ENCODE measurements at places on chromosomes 2 and 18.

DNA sequence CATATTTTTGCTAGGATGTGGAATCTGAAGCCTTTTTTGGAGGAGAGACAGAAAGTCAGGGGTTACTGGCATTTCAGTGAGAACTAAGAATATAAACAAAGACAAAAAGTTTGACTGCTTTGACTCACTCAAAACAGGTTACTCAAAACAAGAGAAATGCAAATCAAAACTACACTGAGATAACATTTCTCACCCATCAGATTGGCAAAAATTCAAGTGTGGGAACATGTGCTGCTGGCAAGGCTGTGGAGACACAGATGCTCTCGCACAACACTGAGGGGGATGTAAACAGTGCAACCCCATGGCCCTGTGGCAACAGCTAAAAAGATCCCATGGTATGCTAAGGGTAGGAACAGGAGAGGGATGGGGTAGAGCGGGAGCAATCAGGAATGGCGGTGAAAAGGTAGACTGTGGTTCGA lies 86.6 kb downstream of the DTNB start:
- peak; percentile 64 for DNase-seq

GRCh38 chr2:67540962-67541361 lies 143.8 kb downstream of the ETAA1 start:
- DNase-seq: no peak

- no peak for DNase-seq
These were observed 227.5 kb upstream of the SMAD2 start for GRCh38 chr18:48157956-48158355.

DNA sequence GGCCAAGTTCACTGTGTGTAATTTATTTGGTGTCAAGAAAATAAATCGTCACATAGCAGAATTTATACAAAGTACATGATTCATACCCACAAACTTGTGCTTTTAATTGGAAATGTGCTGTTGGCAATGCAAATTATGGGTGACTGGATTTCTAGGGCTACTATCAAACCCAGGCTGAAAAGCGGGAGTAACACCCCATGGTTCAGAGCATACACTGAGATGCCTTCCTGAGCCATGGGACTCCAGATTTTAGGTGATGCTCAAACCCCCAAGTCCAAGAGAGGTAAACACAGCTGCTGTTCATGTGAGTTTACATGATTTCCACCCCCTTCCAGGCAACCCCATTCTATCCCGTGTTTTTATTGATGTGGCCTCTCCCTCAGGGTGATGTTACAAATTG lies 565.9 kb upstream of the ID2 start:
- no peak for DNase-seq

DNA sequence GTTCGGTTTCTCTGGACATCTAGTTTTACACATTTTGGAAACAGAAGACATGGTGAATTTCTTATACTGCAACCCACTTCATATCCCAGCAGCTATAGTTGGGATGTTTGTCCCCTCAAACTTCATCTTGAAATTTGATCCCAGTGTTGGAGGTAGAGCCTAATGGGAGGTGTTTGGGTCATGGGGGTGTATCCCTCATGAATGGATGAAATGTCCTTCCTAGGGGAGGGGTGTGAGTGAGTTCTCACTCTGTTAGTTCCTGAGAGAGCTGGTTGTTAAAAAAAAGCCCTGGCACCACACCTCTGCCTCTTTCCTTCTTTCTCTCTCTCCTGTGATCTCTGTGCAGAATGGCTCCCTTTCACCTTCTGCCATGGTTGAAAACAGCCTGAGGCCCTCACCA lies 369.0 kb upstream of the KCNJ3 start:
- DNase-seq: no peak

DNA sequence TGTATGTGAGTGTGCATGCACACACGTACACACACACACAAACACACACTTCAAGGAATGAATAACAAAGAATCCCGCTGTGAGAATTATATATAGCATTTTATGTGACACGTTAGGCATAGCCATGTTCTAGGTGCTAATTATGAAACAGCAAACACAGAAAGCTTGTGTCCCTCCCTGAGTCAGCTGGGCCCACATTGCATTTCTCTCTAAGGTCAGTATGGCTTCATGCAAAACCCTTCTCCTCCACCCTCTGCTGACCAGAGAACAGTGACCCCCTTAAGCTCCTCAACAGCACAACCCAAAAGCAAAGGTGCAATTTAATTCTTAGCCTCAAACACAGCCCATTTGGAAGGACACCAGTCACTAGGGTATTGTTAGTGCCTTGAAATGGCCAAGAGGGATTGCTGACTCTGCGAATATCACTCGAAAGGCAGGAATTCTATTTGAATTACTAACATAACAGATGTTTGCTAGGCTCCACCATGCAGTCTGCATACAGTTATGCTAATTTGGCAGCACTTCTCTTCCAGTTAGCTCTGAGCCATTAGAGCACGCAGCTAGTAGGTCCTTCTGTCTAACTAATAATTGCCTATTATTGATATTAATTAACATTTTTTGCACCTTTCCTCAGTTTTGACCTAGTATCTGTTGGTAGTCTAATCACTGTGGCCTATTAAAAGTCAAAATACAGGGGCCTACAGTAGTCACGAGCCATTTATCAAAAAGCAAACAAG lies 149.0 kb downstream of the LNPK start:
- no peak for DNase-seq

DNA sequence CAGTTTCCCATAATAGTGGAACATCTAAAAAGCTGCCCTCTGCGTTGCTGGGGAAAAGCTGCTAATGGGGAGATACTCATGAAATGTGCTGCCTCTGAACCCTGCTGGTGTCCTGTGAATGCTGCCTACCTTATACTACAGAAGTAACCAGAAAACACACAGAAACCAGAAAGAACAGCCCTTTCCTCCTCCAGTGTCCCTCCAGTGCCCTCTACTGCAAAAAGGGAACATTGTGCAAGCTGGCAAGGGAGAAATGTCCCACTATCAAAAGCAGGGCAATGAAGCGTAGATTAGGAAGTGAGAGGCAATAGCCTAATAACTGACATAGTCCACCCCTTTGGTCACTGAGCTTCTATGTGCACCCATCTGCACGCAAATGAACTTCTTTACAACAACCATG lies 162.7 kb upstream of the ETAA1 start:
- no peak for DNase-seq

DNA sequence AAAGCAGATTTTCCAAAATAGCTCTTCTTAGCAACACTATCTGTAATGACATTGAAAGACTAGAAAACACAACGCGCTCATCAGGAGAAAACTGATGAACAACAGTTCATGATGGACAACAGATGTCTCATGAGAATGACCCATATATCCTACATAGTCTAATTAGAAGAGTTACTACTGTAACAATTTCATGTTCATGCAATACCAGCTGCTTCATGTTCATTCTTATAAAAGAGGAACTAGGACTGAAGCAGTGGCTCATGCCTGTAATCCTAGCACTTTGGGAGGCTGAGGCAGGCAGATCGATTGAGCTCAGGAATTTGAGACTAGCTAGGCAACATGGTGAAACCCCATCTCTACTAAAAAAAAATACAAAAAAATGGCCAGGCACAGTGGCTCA lies 22.7 kb downstream of the TRAPPC8 start:
- no peak for DNase-seq

GRCh38 chr2:198698230-198698629 lies 759.5 kb downstream of the SATB2 start:
- DNase-seq: no peak

GRCh38 chr18:75823471-75823870 lies 396.0 kb upstream of the SMIM21 start:
- no peak for DNase-seq

GRCh38 chr2:145822892-145823534 lies 1303.1 kb upstream of the ZEB2 start:
- no peak for DNase-seq

DNA sequence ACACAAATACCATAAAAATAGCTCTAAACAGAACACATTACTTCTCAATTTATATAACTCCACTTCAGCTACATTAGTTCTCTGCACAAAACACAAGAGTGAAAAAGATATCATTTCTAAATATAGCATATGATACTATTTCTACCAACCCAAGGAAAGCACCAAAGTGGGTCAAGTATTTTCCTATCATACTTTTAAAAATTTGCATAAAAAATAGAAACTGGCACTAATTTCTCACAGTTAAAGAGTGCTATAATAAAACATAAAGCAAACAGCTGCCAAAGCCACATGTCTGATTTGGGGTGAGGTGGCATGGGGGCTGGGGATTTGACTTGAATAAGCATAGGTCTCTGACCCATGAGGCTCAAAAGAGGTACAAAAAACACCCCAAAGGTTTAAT lies 61.5 kb downstream of the BARD1 start:
- DNase-seq: no peak

GRCh38 chr2:182952741-182953450 lies 85.4 kb downstream of the NCKAP1 start:
- DNase-seq: no peak

DNA sequence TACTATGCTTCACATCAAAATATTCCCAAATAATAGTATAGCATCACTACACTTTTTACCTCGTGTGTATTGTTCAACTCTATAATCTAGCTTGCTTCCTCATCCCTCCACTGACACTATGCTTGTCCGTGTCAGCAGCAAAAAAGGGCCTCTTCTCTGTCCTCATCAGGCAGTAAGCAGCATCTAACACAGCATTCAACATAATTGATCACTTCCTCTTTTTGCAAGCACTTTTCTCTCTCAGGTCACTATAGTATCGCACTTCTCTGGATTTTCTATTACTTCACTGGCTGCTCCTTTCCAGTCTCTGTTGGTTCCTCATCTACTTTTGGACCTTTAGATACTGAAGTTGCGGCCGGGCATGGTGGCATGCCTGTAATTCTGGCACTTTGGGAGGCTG lies 64.9 kb upstream of the ZSWIM2 start:
- DNase-seq: peak; percentile 45

- DNase-seq: no peak
These were observed 135.5 kb upstream of the MYT1L start for GRCh38 chr2:2466534-2466933.

- no peak for DNase-seq
These were observed 43.0 kb upstream of the KCNF1 start for GRCh38 chr2:10868465-10869314.

- no peak for DNase-seq
These were observed 102.8 kb downstream of the SMAD7 start for GRCh38 chr18:48847807-48848486.

DNA sequence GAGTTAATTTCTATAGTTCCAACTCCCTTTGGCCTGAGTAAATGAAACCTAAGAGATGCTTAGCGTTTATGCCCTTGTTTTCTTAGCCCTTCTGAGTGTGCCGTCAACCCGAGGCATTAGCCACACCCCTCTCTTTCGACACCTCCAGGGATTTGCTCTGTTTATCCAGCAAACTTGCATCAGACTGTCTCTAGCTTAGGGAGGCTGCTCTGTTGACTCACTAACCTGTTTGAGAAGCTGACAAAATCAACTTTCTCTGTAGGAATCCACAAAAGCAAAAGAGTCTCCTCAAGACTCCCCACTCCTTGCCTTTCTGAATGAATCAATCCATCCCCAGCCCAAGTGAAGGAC lies 317.6 kb downstream of the TNS1 start:
- DNase-seq: no peak

GRCh38 chr2:183029219-183029618 lies 9.0 kb downstream of the NCKAP1 start:
- DNase-seq: no peak

DNA sequence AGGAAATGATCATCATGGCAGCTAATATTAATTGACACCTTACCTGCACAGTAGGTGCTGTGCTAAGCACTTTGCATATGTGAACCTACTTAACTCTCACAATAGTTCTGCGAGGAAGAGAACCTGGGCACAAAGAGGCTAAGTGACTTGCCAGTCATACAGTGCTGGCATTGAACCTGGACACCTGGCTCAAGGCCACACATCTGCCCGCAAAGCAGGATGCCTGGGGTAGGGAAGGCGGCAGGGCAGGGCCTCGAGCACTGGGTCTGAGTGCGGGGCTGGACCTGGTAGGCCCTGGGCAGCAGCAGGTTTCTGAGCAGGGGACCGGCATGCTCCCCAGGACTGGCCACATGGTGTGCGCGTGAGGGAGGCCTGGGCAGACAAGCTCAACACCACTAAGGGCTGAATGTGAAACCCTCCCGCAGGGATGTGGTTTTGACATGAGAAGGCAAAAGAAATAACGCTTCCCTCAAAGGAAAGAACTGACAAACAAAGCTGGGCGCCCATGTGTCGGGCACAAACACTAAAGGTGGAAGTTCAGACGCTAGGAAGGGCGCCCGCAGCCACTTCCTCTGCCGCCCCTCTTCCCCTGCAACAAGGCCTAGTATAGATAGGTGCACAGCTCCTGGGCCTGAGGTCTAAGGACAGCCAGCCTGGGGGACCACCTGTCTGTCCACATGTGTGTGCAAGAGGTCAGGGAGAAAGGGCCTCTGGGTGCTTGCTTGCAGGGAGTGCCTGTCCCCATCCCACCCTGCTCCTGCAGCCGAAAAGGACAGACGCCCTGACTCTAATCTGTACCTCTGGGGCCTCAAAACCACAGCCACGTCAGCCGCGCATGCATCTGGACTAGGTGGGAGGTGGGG lies 92.5 kb downstream of the ZFP36L2 start:
- peak; percentile 63 for DNase-seq

- DNase-seq: no peak
These were observed 457.1 kb upstream of the ETAA1 start for GRCh38 chr2:66940080-66940479.

DNA sequence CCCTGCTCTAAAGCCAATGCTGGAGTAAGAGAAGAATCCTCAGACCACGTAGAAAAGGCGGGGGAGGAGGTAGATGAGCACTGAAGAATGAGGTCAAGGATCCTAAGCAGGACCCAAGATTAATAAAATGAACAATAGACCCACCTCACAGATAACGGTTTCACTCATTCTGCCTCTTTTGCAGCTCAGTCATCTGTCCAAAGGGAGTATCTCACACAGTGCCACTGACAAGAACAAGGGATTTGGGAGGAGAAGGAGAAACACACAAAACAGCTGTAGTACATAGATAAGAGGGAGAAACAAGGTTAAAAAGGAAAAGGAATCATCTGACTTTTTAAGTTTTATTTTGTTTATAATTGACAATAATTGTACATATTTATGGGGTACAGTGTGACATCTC lies 30.9 kb upstream of the SULT1C4 start:
- no peak for DNase-seq

DNA sequence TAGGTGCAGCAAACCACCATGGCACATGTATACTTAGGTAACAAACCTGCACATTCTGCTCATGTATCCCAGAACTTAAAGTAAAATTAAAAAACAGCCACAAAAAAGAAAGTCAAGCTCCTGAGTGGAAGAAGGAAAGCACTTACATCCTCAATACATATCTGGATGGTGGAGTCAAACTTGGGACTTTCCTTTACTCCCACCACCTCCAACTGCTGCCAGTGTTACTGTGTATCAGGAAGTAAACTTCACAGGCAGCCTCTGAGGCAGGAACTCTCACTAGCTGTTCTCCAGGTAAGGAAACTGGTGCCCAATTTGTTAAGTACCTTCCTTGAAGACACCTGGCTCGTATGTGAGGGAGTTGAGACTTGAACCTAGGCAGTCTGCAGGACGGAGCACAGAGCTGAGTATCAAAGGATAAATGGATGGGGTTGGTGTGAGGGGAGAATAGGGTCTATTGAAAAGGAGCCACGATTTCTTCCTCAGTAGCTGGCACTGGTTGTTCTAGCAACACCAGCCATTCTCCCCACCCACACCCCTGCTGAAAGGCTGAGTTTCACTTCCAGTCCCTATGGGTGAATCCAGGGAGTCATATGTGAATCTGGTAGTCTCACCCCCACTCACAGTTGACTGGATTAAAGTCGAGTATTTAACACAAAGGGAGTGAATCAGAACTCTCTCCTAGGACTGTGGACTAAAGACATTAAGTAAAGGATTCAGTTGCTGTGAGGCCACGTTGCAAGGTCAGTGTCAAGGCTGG lies 50.0 kb upstream of the GPR39 start:
- no peak for DNase-seq
